OCI-LY7 (cell line): ENCODE measurements at places on chromosomes 5 and 9. TPM values are rescaled to one million over a fixed set of nuclear protein-coding genes. Genes with fewer than 3 reads are reported as not detected.

- no peak for DNase-seq
Observed at GRCh38 chr5:94239266-94239665, 379.1 kb downstream of the KIAA0825 start.

DNA sequence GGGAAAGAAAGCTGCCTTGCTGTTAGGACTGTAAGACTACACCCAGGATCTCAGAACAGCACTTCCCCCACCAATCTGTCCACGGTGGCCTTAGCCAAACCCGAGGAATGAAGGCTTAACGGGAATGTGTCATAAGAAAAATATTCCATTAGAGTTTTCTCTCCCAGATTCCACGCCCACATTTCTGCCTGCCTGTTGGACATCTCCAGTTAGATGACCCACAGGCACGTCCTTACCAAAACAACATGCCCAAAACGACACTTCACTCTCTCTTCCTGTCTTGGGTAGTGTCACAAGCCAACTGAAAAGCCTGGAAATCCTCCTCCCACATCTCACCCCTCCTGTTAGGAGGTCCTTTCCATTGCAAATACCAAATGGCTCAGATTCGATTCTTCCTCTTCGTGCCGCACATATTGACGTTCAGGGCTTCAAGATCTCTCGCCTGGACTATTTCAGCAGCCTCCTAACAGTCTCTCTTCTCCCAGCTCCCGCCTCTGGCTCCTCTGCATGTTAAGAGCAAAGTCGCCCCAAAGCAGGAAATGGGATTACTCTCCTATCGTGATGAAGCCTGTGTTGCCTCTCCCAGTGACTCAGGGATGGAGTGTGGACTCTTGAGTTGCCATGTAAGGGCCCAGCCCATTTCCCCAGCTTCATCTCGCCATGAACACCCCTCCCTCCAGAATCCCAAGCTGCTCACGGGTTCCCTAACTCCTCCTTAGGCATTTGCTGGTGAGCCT, 159.3 kb downstream of the NR3C1 start:
- no peak for DNase-seq

DNA sequence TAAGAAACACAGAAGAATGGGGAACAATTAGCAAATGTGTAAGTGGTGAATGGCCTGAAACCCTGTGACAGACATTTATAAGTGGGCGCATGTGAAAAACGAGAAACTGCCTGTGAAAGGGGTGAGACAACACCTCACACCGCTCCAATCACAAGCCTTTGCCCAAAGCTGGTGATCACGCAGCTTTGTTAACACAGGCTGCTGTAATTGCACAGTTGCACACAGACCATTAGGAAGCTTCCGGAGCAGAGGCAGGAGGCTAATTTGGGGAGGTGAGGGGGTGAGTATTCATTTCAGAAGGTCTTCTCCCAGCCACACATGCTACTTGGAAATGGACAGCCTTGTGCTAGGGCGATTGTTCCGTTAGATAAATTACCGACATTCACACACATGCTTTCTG, 294.0 kb downstream of the MED10 start:
- DNase-seq: no peak

DNA sequence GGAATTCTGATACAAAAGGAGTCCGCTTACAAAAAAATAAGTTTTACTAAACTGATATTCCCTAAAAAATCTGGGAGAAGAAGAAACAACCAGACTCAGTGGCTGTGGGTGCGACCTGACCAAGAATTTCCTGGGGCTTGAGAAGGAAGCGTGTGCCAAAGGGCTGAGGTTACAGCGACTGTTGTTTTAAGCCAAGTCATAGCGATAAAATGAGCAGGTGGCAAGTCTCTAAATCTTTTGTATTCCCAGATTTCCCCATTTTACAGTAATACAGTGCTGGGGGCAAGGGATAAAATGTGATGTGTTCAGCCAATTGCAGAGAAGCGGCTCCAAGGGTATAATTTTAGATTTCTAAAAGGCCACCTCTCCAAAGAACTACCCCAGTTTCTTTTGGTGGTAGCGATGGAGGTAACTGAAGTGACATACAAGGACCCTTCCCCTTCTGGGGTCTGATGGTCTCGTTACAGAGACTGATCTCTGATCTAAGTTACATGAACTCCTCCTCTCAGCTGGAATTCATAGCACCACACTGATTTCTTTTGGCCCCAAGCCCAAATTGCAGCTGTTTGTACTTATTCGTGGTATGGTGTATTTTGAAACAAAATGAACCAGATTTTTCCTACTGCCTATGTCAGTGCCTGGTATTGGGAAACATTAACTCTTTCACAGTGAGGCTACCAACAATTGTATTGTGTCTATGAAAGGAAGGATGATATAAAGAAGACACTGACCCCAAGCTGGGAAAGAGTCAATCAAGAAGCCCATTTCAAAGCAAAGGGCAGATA, 41.6 kb downstream of the LPAR1 start:
- no peak for DNase-seq

GRCh38 chr5:95803271-95804148, 19.0 kb downstream of the GLRX start:
- no peak for DNase-seq

- DNase-seq: peak; percentile 33
Observed at GRCh38 chr9:135797507-135798262, 95.7 kb downstream of the KCNT1 start.

GRCh38 chr5:37665272-37665671, 174.6 kb downstream of the GDNF start:
- DNase-seq: no peak

DNA sequence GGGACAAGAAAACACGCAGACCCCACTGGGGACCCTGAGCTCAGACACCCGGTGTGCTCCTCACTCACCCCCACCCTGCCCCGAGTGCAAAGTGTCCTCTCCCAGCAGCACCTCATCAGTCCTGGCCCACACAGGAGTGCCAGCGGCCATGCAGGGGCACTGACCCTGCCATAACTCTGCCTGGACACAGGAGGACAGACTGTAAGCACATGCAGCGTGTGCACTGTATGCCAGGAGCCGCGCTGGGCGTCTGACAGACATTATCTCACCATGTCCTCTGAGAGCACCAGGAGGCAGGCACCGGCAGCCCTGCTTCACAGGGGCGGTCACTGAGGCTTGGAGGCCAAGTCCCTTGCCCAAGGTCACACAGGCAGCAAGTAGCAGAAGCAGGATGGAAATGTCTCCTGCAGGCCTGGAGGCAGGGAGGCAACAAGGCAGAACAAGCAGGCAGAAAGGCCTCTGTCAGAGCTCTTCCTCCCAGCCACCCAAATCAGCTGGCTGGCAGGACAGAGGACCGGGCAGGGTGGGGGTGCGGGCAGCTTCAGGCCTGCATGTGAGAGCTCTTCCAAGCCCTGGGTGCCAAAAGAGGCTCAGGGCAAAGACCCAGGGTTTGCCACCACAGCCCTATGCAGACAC, 8.4 kb downstream of the EEIG1 start:
- DNase-seq: no peak

- peak; percentile 25 for DNase-seq
Observed at GRCh38 chr9:93060746-93061259, 2.3 kb downstream of the SUSD3 start.

DNA sequence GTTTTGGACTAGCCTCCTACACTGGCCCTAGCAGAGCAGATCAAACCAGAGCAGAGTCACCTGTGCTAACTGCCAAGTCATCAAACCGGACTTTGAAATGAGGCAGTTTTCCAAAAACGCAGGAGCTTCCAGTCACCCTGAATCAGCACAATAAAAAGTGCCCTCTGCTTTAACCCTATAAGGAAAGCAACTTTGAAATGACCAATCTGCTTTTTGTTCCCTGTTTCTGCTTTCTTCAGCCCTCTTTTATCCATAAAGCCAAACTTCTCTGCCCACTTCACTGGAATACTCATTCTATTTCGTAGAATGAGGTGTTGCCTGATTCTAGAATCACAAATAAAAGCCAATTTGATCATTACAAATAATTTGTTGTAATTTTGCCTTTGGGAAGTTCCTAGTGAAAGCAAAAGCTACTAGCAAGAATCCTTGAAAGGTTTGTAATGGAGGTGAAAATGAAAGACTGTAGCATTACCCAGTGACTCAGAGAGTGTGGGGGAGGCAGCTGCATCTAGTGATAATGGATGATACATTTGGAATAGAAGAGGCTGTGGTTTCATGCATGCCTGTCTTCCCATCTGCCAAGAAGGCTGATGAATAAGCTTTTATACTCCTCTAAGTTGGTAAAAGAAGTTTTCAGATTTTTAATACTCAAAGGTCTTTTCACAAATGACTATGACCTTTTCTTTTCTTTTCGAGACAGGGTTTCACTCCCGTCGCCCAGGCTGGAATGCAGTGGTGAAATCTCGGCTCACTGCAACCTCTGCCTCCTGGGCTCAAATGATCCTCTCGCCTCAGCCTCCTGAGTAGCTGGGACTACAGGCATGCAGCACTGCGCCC, 14.9 kb downstream of the SPAAR start:
- DNase-seq: no peak

GRCh38 chr5:170092455-170093101, 13.1 kb upstream of the FOXI1 start:
- DNase-seq: no peak

GRCh38 chr5:97229688-97230285, 46.7 kb upstream of the RIOK2 start:
- DNase-seq: no peak

GRCh38 chr5:102450313-102450990, 48.3 kb downstream of the SLCO6A1 start:
- no peak for DNase-seq

GRCh38 chr5:32319392-32319791, 6.7 kb upstream of the MTMR12 start:
- DNase-seq: no peak

- DNase-seq: no peak
Observed at GRCh38 chr9:134318941-134319305, 7.3 kb upstream of the RXRA start.

Gene UNC5A
- total RNA-seq: not detected in 2 replicates

Gene PLAC8L1
- 1.7 and 2.1 TPM in 2 replicates for total RNA-seq

Gene MEIKIN
- total RNA-seq: not detected in 2 replicates

Gene ANKRD34B
- not detected in 2 replicates for total RNA-seq

Gene LCNL1
- not detected in 2 replicates for total RNA-seq

Gene MAST4
- total RNA-seq: 17.1 and 21.9 TPM in 2 replicates

Gene TERT
- 173 and 198 TPM in 2 replicates for total RNA-seq

Gene MLANA
- total RNA-seq: not detected in 2 replicates

Gene ECM2
- total RNA-seq: not detected in 2 replicates
